Muscle of back (tissue), 13 donors: ENCODE measurements at places on chromosomes 7 and 10.

GRCh38 chr10:30827531-30828120 is 198.1 kb upstream of the LYZL2 start:
- DNase-seq = no peak

DNA sequence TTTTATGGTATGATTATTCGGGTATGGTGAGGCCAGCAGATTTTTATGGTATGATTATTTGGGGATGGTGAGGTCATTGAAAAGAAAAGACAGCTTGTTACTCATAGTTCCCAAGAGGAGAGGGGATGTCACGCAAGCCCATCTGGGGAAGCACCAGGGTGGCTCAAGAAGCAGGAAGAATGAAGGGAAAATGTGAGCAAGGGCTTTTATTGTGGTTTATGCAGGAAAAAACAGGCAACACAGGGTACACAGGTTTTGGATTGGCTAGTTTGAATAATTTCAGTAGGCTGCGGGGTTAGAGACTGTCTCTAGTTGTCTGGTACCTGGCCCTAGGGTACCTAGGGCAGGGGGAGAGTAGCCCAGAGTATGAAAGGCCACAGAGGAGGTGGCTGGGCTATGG is 26.8 kb upstream of the DGKI start:
- DNase-seq = no peak

- DNase-seq = peak; percentile 81
Measured at GRCh38 chr10:104445359-104445758, 91.7 kb downstream of the CFAP58 start.

DNA sequence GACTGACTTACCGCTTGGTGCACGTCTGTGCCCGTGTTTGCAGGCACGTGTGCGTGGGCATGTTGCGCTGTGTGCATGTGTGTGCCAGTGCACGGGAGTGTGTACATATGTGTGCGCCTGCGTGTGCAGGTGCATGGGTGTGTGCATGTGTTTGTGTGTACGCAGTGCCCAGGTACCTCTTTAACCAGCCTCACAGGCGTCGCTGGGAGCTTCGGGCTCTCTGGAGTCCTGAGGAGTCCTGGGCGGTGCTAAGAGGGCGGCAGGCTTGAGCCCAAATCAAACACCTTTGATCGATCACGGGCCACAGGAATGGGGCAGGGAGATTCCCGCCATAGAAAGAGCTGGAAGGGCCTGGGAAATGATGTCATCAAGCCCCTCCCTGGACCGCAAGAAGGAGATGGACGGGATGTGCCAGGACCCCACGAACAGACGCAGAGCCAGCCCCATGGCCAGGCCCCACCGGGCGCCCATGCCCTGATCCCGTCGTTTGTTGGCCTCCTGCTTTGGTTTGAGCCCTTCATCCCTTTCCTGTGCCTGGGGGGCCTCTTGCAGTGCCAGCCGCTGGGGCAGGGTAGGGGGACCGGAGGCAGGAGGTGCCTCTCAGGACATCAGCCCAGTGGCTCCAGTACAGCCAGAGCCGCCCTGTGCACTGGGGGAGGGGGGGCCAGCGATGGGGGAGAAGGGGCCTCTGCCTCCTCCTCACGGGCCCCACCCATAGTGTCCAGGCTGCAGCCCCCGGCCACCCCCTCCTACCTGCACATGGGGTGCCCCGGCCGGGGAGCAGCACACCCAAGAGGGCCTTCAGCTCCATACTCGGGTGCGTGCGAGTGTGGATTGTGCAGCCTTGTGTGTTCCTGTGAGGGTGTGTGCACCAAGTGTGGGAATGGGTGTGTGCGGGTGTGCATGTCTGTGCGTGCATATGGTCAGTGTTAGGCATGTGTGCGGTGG is 5.8 kb downstream of the KNDC1 start:
- DNase-seq = no peak

- no peak for DNase-seq
Measured at GRCh38 chr7:123622660-123623386, 21.2 kb downstream of the ASB15 start.

DNA sequence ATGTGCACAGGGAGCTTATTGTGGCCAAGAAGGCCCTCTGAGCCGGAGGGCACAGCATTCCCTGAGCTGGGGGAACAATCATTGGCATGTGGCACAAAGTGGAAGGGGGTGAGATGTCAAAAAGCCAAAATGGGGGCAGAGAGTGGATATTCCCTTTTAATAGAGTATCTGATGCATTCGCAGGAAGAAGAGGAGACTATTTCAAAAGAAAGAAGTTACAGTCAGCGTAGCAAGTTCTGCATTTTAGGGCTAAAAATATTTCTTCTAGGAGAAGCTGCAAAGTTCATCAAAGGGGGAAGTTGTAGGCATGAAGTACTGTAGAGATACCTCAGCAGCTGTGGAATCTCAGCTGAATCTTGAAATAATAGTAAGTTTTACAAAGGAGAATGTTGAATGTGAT is 136.0 kb upstream of the WDR11 start:
- DNase-seq = peak; percentile 11

GRCh38 chr7:157004521-157005455 is 5.7 kb downstream of the MNX1 start:
- no peak for DNase-seq

GRCh38 chr10:132065491-132066105 is at the start of gene JAKMIP3:
Gene JAKMIP3 (plus strand): TSS chr10:132065946. CDS start chr10:132104809, 38,863 bp downstream.
- DNase-seq = peak; percentile 87

- DNase-seq = peak; percentile 88
Measured at GRCh38 chr10:110410329-110411046, 87.2 kb upstream of the DUSP5 start.

GRCh38 chr7:12713625-12714378 is 26.4 kb downstream of the ARL4A start:
- no peak for DNase-seq

- no peak for DNase-seq
Measured at GRCh38 chr10:105159268-105159667, 518.2 kb downstream of the SORCS3 start.

- DNase-seq = no peak
Measured at GRCh38 chr7:50599385-50599784, 34.2 kb upstream of the DDC start.

DNA sequence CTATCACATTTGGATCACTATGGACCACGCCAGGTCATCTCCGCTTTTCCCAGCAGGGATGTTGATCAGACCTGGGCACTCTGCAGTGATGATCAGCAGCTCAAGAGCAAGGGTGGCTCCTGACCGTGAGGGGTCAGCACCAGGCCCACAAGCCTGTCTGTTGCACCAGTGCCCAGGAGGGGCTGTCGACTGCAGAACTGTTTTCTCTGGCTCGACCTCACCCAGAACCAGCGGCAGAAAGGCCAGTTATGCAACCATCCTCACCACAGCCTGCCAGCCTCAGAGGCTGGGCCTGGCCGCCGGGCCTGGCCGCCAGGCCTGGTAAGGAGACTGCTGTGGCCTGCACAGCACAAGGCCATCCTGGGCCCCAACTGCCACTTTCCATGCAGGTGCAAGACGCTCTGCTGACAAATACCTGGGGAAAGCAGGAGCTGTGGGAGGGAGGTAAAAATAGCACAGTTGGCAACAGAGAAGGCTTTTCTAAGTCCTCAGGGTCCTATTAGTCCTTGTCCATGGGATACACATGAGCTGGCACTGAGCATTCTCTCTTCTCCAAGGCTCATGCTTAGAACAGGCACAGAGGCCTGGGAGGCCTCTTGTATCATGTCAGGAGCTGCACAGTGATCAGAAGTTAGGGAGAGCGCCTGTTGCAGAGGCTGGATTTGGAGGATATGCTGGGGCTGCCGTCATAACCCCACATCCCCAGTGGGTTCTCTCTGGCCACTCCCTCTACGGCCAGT is 17.5 kb downstream of the KCNMA1 start:
- no peak for DNase-seq

DNA sequence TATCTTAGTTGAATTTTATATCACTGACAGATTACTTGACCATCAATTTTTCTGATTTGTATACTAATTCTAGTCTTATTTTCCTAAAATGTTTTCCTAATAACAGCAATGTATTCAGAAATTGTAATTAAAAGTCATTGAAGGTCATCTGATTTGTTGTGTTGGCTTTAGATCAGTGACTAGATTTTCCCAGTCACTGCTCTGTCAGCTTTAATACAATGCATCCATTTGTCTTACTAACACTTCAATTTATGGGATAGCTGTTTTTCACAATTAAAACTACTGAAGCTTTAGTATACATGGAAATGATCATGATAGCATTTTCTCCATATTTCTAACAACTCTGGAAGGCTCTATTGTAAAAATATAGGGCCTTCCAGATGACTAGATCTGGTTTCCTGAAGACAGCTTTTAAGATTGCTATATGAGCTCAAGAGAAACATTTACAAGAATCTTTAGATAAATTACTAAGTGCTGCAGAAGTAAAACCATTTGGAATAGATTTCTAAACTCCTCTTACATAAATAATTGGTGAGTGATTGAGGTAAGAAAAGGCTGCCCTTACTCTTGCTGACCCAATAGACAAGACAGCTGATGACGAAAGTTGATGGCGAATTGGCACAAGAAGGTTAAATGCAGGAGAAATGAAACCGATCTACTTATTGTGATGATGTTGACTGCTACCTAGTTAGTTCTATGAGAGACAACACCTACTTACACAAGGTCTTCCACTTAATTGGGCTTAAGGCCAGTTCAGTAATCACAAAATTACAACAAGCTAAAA is 74.1 kb downstream of the LRRTM3 start:
- no peak for DNase-seq

GRCh38 chr10:79356104-79356503 is 8.8 kb downstream of the PPIF start:
- DNase-seq = no peak

- no peak for DNase-seq
Measured at GRCh38 chr7:122719010-122719578, 16.4 kb upstream of the RNF148 start.

DNA sequence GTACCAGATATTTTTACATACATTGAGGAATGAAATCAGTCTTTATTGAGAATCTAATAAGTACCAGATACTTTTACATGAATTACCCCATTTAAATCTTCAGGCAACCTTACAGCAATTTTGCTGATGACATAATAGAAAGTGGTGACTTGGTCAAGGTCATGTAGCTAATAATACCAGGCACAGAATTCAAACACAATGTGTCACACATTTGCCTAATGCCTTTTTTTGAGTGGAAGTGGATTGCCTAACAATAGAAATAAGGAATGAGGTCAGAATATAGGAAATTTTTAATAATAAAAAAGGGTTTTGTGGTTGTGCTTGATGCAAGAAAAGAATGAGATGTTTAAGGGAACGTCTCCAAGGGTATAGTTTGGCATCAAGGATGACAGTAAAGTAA is 466.6 kb upstream of the IGFBP3 start:
- no peak for DNase-seq

DNA sequence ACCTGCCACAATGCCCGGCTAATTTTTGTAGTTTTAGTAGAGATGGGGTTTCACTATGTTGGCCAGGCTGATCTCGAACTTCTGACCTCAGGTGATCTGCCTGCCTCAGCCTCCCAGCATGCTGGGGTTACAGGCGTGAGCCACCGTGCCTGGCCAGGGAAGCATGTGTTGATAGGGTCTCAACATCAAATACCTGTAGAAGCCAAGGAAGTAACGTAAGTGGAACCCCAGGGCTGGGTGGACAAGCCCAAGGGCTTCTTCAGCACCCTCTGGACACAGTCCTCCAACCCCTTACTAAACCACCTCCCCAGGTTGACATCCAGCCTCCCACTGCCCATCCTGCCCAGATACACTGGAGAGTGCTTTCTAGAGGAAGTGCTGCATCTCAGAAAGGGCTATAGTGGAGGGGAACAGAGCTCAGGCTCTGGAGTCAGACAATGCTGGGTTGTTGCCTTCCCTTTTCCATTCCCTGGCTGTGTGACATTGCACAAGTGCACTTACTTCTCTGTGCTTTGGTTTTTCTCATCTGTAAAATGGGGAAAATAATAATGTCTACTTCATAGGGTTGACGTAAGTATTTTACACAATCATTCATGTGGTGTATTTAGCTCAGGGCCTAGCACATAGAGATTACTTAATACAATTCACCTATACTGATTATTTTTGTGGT is 73.9 kb upstream of the KAT6B start:
- no peak for DNase-seq

- no peak for DNase-seq
Measured at GRCh38 chr10:107215681-107216080, 51.2 kb upstream of the SORCS1 start.

GRCh38 chr7:99562832-99563231 is 4.4 kb downstream of the ZNF655 start:
- DNase-seq = no peak

GRCh38 chr7:74197449-74198124 is 12.2 kb upstream of the LAT2 start:
- no peak for DNase-seq

DNA sequence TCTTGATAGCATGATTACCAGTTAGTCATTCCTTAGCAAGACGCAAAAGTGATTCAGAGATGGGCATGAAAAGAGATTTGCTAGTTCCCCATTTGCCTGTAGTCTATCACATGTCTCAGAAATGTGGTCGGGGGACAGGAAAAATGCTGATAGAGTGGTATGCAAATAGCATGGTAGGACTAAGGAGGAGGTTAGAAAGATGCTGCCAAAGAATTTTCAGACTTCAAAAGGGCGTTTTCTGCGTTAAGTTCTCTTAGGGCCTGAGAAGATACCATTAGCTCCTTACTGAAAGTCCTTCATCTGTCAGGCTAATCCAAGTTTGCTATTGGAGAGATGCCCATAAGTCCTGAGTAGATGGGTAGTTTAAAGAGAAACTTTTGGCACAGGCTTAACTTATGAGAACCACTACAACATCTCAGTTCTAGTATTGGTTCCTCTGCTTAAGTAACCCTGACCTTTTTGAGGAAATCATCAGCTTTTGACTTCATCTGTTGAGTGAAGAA is 2.7 kb downstream of the CALD1 start:
- no peak for DNase-seq

DNA sequence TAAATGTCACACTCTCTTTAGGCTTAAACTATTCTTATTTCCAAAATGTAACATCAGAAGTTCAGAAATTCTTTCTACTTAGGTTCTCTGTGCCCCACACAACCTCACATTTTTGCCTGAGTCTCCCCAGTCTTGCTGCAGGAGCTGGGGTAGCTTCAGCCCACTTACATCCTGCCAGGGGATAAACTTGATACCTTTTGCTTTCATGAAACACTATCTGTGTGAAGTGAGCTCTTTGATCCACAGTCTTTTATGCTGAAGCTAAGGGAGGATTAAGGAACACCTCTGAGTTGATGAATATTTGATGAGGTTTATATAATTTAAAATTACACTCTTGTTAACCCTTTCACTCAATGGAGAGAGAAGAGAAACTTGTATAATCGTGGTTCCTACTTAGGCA is 341.0 kb downstream of the AUTS2 start:
- no peak for DNase-seq
